Stimulated activated CD4-positive, alpha-beta T cell treated with anti-CD3 and anti-CD28 coated beads, Interleukin-2, amount 100 ng/mL, for 24 hours (primary cell): ENCODE measurements at places on chromosomes 5 and 9.

DNA sequence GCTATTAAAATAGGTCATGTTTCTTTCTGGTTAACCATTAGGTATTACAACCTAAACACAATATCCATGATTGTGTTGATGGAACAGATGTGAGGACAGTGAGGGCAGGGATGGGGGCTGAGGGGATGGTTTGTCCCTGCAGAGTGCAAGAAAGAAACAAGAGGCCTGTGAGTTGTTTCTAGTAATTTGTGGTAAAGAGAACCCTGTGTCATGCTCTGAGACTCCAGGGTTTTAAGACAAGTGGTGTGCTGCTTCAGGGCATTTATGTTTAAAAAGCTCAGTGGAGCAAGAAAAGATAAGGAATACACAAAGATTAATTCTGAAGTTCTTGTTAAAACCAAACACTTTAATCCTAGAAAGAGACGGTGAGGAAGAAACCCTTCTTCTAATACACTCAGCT lies 656.5 kb downstream of the TLE1 start:
- no peak for DNase-seq

- DNase-seq = no peak
Observed at GRCh38 chr9:128823903-128824406, 5.6 kb downstream of the SPOUT1 start.

- DNase-seq = no peak
Observed at GRCh38 chr5:76386360-76386759, 16.7 kb upstream of the IQGAP2 start.

GRCh38 chr5:122089096-122090013 lies 11.3 kb upstream of the LOX start:
- DNase-seq = no peak

DNA sequence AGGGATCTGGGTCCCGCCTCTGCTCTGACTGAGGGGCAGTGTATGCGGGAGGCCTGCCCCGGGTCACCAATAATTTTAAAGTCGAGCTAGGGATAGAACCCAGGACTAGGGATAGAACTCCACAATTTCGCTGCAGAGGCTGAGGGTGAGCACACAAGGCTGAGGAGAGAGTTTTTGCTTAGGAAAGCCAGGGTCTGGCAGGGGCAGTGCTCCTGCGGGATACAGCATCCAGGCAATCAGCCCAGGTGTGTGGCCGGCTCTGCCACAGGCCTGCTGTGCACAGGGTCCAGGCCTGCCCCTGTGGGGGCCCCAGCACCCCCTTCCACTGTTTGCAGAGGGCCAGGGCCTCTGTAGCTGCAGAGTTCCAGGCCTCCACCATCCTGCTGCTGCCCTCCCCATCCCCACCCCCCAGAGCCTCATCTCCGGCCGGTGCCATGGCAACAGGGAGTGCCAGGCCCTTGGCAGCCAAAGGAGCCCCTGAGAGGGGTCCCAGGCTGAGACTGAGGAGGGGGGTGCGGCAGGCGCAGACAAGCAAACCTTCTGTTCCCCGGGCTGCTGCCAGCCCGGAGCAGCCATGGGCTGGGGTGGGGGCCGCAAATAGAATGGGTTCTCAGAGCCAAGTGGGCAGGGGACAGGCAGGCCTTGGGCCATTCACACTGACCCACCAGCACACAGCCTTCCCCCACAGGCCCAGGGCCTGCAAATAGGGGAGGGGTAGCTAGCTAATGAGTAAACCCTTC lies 8.6 kb downstream of the PDGFRB start:
- no peak for DNase-seq

- no peak for DNase-seq
Observed at GRCh38 chr5:3594510-3595005, 1.1 kb upstream of the IRX1 start.

DNA sequence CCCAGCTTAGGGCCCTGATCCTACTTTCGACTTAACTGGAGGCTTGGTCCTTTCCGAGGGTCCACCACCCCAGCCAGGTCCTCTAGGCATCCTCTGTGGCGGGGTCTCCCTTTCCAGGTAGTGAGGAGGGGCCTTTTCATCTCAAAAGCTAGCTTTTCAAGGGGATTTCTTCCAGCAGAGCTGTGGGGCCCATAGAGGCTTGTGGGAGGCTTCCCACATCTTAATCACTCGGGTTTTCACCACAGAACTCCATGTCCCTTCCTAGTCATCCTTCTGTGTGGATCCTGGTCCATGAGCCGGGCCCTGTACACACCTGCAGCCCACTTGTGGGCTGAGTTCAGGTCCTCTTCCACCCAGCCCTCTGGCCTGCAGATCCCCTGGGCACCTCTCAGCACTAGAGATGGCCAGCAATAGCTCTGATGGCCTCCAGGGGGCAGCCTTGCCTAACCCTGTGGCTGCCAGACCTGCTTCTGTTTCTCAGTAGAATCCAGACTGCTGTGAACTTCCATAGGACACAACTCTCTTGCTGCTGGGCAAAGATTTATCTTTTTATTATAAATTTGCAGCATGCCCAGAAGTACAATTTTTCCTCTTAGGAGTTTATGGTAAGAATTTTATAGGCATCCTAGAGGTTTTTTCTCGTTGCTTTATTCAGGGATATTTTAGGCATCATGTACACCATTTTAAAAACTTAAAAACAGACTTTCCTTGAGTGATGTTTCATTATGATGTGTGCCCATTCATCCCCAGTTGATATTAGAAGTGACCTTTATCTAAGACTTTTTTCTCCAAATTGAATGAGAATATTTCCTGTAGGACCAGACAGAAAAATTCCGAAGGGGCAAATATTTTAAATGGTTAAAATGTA lies 208.9 kb downstream of the TRIO start:
- peak; percentile 57 for DNase-seq

- DNase-seq = no peak
Observed at GRCh38 chr5:56591081-56591480, 224.3 kb upstream of the MAP3K1 start.

DNA sequence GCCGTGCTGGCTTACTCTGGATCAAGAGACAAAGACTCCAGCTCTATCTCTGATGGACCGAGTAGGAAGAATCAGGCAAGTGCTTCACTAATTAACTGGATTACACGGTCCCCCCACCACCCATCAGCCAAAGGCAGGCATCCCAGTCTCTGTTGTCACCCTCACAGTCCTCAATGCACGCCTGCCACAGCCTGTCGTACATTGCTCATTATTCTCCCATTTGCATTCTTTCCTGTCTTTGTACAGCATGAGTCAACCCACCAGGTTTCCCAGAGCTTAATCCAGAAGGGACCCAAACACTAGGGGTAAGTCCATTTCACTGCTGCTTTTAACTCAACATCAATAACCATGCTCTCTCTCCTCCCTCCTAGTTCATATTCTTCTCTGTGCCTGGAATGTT lies 44.4 kb downstream of the PCA3 start:
- DNase-seq = no peak

DNA sequence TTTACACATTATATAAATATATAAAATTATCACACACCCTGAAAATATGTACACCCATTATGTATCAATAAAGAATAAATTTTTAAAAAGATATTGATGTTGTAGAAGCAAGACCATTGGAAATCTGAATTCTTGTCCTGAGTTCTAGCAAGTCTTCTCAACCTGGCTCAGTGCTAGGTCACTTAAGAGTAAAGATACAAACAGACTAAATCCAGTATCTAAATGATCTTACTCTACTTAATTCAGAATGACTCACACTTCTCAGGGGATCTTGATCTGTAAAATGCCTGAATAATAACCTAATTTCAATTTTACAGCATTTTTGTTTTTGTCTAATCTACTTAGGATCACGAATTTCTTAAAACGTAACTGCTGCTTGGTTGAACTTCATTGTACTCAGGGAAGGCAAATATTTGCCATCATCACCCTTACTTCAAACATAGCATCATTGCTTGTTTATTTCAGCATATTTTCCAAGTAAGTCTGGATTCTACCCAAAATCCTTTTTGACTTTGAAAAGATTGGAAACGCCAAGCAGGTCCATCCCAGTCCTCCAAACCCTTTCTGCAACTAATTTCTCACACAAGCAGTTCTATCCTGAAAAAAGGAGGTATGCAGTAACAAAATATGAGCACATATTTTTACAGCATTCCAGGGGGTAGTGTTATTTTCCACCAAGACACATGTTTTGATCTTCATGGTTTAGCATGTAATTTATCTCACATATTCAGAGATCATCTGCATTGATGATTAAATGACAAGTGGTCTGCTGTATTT lies 582.6 kb downstream of the PSAT1 start:
- no peak for DNase-seq

GRCh38 chr5:153445875-153446579 lies 44.4 kb upstream of the GRIA1 start:
- DNase-seq = no peak

GRCh38 chr5:140372971-140373487 lies 13.0 kb downstream of the SLC4A9 start:
- DNase-seq = peak; percentile 40

GRCh38 chr5:56269216-56269927 lies 36.2 kb upstream of the ANKRD55 start:
- DNase-seq = peak; percentile 5

GRCh38 chr9:79551994-79552393 lies 19.8 kb upstream of the TLE4 start:
- DNase-seq = no peak

GRCh38 chr9:133403766-133404453 lies 13.9 kb downstream of the REXO4 start:
- peak; percentile 64 for DNase-seq

GRCh38 chr5:154771383-154771901 lies 16.3 kb downstream of the LARP1 start:
- no peak for DNase-seq

DNA sequence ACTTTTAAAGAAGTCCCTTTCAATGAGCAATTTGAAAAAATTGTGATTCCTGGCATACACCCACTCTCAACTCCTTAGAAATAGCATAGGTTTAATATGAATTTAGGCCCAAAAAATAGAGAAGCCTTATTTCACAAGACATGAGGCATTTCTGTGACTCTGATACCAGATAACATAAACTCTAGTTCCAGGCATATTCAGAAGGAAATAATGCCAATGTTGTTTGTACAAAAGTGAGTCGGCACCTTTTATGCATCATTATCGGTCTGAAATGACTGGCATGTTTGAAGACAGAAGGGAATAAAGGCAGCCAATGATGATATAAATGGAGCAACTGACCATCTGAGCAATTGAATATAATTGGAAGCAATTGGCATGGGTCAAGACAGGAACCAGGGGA lies 19.4 kb upstream of the RECK start:
- no peak for DNase-seq

DNA sequence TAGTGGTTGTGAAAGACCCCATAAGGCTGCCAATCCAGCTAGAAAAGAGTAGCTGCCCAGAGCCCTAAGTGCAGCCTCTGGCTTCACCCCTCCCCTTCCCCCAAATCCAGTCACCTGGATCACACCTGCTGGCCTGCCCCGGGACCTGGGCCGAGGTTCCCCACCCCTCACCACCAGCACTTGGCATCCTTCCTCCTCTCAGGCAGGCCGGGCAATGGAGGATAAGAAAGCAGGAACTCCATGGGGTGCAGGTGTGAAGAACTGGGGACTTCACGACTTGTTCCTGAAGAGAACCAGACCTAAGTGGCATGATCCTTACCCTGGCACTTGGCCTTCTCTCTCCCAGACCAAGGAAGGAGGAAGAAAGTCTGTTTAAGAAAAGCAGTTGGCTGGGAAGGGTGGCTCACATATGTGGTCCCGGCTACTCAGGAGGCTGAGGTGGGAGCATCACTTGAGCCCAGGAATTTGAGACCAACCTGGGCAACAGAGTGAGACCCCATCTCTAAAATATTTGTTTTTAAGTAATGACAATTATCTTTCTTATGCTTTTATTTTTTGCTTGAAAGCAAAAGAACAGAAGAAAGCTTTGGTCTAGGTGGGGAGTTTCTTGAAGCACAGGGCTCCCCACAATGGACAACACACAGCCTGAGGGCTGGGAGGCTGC lies 131.1 kb downstream of the PAX5 start:
- no peak for DNase-seq

DNA sequence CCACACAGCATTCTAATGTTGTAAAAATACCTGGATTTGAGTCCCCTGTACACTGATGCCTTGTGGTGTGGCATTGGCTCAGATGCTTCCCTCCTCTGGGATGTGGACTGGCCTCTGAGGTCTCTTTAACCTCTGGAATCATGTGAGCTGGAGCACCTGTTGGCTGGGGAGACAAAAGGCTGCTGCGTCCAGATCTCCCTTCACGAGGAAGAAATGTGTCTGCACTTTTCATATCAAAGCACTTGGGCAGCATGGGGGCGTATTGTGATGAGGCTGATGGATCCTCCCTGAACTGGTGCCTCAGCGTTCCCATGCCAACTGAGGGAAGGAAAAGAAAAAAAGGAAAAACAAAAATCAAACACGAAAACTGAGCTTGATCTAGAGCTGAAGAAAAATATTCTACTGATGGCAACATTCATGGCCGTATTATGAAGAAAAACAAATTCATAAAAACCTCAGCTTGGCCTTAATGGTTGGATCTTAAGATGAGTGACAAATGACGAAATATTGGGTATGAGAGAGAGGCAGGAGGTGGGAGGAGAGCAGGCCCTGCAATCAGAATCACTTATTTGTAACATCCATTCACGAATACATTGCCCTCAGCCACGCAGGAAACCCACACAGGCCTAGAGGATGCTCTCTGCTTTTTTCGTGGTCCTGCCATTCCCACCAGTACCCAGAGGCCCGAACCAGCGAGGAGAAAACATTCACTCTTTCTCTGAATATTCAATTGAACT lies 26.2 kb downstream of the GRIA1 start:
- DNase-seq = no peak

DNA sequence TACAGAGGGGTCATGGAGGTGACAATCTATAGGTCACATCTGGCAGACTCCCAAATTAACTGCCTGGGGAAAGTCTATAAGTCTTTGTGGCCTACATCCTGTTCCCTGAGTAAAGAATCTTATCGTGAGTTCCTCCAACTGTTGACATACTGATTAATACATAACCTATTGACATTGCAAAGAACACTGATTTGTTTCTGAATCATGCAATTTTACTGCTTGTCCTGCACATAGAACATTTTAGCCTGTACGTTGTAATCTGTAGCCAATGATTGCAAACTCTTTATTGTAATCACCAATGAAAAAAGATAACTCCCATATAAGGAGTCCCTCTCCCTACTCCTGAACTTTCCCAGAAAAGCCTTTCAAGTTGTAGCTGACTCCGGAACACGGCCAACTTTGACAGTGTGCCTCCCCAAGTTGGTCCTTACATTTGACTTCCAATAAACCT lies 18.8 kb upstream of the OR2K2 start:
- no peak for DNase-seq

DNA sequence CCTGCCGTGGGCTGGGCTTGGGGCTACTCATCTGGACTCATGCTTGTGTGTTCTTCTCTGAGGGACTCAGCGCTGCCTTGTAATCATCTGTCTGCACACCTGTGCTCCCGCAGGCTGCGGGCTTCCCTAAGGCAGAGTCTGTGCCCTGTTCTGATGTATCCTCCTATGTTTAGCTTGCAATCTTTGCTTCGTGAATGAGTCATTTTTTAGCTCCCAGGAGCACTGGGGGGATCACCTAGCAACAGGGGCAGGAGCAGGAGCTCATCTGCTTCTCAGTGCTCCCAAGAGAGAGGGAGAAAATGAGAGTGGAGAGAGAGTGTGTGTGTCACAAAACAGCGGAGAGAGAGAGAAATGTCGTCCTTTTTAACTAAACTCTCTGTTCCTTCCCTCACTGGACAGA lies 202.4 kb upstream of the ZNF618 start:
- DNase-seq = no peak

- DNase-seq = no peak
Observed at GRCh38 chr9:95486318-95486717, 30.5 kb downstream of the PTCH1 start.
